Suppressor macrophage treated with lipopolysaccharide for 1 hour (primary cell): ENCODE measurements at places on chromosomes 6 and 20.

DNA sequence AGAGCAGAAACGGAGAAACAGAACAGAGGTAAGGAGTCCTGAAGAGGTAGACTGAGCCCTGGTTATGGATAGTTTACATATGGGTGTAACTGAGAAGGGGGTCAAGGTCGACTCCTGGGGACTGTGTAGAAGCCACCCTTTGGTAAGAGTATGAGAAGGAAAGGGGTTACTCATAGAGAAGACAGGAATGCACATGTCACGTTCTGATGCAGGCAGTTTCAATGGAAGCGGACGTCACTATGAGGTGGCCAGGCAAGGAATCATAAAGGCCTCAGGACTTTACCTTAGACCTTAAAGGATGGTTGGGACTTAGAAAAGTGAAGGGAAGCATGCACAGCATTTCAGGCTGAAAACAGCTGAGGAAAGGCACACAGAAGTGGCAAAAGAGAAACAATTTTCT, 25.1 kb downstream of the RGS17 start:
- no peak for DNase-seq

- DNase-seq = no peak
Measured at GRCh38 chr6:25868436-25869183, 5.4 kb downstream of the SLC17A3 start.

DNA sequence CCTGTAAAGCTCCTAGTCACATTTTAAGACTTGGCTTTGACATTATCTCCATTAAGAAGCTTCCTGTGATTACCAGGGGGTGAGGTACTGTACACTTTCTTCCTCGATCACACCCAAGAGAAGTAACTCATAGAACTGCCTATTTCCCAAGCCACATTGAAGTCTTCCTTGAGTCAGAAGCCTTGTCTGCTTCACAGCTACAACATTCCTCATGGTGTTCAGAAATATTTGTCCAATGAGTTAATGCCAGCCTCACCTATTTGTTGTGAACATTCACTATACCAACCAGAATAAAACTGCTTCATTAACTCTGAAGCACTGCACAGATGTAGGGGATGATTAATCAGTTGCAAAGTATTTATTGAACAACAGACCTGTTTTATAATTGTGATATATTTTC, 622.3 kb downstream of the PTPRT start:
- no peak for DNase-seq

DNA sequence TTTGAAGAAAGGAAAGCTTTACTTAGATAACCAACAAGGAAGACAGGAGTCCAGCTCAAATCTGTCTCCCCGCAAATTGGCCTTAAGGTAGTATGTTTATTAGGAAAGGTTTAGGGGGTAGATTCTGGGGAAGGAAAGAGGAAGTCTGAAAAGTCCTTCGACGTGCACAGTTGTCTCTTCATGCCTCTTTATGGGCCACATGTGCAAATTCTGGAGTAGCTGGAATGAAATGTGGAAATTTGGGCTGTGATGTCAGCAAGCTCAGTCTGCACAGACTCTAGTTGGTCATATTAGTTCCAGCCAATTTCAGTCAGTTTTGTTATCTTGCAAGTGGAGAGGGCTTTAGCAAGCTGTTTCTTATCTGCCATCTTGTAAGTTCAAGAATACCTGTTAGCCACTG, 50.1 kb downstream of the NUP153 start:
- no peak for DNase-seq

GRCh38 chr20:51183451-51183850, 160.5 kb upstream of the KCNG1 start:
- DNase-seq = no peak

DNA sequence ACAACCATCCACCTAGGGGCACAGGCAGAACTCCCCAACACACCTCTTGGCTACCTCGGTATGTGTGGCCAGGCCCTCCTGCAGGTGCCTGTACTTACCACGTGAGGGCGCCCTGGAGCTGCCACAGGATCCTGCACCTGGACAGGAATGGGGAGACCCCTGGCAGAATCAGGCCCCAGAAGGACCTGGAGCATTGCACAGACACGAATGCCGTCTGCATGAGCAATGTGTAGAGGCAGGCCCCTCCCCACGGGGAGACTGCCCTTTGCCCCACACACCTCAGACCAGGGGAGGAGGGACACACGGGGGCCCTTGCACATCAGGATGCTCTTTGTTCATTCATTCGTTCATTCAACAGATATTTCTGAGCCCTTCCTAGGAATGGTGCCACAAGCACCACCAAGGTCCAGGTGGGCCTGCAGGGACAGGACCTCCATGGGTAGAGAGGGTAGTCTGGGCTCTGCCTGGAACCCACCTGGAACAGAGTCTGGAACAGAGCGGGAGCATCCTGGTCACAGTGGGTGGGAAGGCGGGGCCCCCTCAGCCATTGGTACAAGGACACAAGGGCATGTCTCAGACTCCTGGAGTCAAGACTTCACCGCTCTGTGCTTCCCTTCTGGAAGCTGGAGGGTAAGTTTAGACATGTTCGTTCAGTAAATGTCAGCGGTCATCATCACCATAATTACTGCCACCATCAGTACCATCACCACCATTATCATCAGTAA, 32.3 kb downstream of the YTHDF1 start:
- DNase-seq = peak; percentile 39

DNA sequence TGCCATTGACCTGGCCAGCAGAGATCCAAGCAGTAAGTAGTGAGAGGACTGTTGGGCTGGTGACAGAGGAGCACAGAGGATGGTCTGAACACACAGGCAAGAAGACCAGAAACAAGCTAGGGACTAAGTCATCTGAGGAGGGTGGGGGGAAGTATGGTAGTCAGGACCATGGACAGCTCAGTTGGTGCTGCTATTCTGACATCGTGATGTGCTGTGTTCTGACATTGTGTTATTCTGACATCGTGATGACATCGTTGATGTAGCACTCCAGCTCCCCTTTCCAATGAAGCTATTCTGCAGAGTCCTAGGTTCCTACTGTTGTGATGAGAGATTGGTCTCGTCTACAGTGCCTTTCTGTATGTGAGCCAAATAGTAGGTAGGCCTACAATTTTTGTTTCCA, 28.7 kb downstream of the CFAP206 start:
- DNase-seq = peak; percentile 70

DNA sequence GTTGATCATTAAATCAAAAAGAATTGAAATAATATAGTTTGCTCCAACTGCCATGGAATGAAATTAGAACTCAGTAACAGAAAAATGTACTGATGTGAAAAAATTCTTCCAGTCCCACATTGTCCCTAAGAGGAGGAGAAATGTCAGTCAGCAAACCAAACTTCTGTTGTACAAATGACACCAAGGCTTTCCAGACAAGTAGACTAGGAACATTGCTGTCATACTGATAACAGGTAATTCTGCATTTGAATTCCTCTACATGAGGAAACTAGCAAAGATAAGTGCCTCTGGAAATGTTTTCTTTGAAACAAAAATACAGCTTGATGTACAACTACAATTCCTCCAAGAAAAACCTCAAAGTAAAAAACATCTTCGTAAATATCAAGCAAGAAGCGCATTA, 90.2 kb downstream of the HIVEP1 start:
- DNase-seq = no peak

DNA sequence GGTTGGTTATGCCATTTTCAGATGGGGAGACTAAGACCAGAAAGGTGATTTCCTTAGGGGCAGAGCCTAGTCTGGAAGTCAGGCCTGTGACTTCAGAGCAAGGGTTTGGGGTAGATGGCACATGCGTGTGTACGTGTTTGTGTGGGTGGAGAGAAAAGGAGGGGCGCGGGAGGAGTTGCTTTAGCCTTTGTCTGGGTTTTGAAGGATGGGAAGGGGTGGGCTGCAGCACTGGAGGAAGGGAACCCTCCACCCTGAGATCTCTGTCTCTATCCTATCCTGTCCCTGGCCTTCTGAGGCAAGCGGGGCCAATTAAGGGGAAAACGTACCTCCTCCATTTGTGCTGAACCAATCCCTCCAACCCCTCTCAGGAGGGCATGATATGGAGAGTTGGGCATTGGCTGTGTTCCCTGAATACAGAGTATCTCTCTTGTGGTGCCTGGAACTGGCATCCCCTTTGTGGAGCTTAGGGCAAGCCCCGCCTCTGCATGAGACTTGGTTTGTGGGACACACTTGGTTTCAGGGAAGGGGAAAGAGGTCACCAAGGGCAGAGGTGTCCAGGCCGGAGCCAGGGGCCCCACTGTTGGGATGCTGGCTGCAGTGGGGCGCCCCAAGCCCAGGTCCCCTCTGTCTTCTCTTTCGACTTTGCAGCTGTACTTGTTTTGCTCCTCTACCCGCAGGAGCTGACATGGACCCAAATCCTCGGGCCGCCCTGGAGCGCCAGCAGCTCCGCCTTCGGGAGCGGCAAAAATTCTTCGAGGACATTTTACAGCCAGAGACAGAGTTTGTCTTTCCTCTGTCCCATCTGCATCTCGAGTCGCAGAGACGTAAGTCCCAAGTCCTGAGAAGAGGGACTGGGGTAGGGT, at the start of gene DBNDD2:
TSS of gene DBNDD2 (plus strand) at position 507 of the 863 bp plus-strand sequence. CDS start at position 686, 179 bp downstream.
- DNase-seq = peak; percentile 6

DNA sequence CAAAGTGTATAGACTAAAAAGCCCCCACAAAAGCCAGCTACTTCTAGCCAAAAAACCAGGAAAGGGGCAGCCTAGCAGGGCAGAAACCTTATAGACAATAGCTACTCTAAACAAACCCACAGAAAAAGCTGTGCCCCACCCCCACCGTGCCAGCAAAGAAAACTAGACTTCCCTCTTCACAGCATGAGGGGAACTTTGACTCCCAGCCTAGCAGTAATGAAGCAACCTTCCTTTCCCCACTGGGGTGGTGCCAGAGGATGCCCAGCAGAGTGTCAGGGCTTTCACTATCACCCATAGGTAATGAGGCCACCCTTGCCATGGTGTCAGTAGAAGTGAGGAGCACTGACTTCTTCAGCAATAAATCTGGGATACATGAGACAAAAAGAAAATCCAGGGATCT, 99.0 kb upstream of the LGSN start:
- peak; percentile 79 for DNase-seq

DNA sequence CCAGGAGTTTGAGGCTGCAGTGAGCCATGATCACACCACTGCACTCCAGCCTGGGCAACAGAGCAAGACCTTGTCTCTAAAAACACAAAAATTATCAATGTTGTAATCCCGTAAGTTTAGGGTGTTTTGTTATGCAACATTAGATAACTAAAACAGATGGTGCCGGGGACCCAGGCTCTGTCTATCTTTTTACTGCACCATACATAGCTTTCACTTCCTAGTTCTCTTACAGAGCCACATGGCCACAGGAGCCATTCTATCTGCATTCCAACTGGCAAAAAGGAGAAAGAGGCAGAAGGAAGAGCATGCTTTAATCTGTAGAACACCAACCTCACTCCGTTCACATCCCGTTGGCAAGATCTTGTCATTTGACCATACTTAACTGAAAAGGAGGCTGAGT, 5.4 kb upstream of the TCF15 start:
- DNase-seq = no peak

DNA sequence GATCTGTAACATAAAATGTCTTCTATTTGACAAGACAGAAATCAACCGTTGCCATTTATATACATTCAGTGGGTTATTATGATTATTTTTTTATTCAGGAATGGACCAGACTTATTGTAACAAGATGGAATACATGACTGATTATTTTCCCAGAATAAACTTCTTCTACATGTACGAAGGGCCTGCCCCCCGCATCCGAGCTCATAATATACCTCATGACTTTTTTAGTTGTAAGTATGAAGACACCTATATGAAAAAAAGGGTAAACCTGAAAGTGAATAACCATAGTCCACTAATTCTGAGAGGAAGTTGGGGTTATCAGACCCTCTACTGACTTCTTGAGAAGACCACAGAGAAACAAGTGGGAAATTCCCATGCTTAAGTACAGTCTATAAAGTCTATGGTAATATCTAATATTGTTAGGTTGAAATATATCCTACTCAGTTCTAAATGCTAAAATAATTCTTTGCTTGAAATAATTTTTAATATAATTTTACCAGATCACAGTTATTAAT, 15.9 kb downstream of the OR2A4 start:
- no peak for DNase-seq
